EL (cell line): ENCODE measurements at places on chromosomes 12 and 14.
A peak's percentile ranks its signal among the peaks of the same experiment; 100 is the strongest.

DNA sequence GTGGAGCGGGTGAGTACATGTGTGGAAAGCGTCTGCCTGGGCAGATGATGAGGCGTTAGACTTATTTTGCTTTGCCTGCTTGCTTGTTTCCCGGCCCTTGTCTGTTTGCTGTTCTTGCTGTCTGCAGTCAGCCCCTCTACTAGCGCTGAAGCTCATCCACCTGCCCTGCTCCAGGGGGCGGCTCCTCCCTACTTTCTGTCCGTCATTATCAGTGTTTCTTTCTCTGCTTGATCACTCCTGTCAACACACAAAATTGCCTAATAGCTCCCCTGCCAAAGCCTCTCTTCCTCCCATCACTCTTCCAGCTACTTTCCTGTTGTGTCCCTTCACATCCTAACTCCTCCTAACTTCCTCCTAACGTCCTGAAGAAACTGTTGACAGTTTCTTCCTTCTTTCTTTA lies 34.9 kb upstream of the GALNT8 start:
- DNase-seq, result no peak

GRCh38 chr12:122394626-122395194 lies 27.8 kb downstream of the CLIP1 start:
- peak; percentile 21 for DNase-seq

DNA sequence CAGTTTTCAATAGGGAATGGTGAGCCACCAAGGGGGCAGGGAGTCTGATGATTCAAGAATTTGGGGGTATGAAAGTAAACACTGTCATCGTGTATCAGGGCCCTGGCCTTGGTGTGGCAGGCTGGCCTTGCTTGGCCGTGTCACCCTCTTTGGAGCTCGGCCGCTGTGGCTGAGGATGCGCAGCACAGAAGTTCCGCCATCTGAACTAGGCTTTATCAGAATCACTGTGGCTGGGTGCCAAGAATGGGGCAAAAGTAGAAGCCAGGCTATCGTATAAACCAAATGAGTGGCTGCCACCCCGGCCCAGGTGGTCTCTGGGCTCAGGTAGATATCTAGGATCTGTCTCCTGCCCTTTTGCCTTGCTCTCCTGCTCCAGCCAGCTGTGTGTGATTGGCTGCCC lies 137.4 kb downstream of the PAPOLA start:
- DNase-seq, result no peak

DNA sequence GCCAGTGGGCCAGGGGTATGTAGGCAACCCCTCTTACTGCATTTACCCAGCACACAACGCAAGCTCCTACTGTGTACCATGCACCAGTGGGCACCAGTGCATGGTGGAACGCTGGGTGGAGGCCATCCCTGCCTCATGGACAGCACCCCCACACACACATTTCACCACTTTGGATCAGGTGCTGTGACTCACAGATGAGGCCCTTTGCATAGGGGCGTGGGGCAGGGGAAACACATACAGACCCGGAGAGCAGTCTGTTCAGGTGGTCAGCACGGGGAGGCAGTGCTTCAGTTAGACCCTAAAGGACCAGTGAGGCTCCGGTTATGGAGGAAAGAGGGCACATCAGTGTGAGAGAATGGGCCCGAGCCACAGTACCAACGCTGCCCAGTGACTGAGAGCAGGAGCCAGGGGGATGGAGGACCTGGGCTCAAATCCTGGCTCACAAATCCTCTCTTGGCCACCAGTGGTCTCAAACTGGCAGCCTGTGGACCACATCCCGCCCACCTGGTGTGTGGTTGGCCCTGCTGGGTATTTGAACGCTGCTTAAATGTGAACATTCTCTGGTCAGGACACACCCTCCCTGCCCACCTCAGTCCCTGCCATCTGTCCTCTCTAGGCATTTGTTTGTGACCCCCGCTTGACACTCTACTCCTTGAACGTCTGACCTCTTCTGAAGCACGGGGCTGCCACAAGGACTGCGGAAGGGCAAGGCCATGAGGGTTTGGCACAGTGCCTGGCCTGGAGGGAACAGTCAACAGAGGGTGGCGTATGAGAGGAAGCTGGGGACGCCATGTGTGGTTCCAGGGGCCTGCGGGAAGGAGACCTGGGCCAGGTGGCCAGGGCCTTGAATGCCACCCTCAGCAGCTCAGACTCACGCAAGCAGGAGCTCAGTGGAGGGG lies 46.7 kb downstream of the FAM222A start:
- DNase-seq, result no peak

GRCh38 chr14:37583358-37584210 lies 11.5 kb downstream of the FOXA1 start:
- no peak for DNase-seq

- no peak for DNase-seq
Measured at GRCh38 chr12:14975457-14975856, 2.6 kb downstream of the PDE6H start.

- DNase-seq, result no peak
Measured at GRCh38 chr12:56350662-56351061, 9.2 kb downstream of the STAT2 start.

DNA sequence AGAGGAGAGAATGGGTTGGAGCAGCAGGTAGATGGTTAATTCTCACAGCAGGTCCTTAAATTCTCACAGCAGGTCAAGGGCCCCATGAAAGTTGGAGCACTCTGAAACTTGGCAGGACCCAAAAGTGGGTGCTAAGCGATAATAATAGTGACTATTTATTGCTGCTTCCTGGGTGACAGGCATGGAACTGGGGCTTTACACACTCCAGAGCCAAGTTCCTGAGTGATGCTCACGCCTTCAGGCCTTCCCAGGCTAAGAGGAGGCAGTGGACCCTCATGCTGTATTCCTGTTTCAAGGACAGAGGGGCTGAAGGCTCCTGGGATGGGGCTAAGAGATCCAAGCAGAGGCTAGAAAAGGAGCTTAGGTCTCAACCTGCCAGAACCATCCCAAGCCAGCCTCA lies 180.9 kb upstream of the VASH1 start:
- no peak for DNase-seq

GRCh38 chr12:59040043-59040442 lies 119.7 kb upstream of the LRIG3 start:
- DNase-seq, result no peak

- no peak for DNase-seq
Measured at GRCh38 chr12:103751600-103751999, 89.4 kb downstream of the NT5DC3 start.

GRCh38 chr14:89215531-89215930 lies 201.5 kb downstream of the FOXN3 start:
- no peak for DNase-seq

- no peak for DNase-seq
Measured at GRCh38 chr12:644818-645552, 18.3 kb downstream of the NINJ2 start.

GRCh38 chr12:112408621-112409020 lies 784 bp downstream of the RPL6 start:
- no peak for DNase-seq

GRCh38 chr14:99148861-99149610 lies 123.0 kb downstream of the BCL11B start:
- DNase-seq, result no peak

DNA sequence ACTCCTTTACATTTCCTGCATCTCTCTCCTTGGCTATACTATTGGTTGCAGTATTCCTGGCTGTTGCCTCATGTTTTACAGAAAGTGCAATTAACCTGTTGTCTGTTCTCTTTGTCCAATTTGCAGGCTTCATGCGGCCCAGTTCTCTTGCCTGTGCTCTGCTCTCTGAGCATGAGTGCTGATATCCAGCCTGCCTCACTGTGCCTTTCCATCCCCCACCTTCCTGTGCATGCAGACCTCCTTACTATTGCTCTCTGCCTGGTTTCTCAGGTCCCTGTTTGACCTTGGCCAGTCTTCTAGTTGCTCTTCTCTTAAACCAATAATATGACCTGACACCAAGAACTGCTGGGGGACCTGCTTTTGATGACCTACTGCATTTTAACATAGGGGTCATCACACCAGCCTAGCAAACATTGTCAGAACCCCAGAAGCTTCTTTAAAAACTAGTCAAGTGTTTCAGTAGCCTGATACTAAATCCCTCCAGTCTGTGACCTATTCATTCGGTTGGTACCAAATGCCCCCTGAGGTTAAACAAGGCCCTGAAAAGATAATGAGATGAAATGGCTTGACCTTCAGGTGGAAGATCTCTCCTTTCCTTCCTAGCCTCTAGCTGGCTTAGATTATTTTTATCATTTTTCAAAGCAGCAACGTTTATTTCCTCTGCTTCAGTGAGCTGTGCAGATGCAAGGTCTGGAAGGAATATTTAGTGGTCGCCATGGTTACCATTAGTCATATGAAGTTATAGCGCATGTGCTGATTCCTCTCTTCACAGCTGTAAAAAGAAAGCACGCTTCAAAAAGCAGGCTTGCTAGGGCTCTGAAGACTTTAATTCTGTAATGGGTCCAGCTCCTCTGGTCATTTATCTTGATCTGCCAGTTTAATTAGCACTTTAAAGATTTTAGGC lies 216.5 kb downstream of the PHLDA1 start:
- DNase-seq, result peak; percentile 82

- DNase-seq, result no peak
Measured at GRCh38 chr12:71665090-71665463, 976 bp downstream of the THAP2 start.

GRCh38 chr12:115752913-115753726 lies 524.4 kb downstream of the MED13L start:
- DNase-seq, result peak; percentile 89

GRCh38 chr12:5682581-5682980 lies 250.7 kb downstream of the NTF3 start:
- DNase-seq, result no peak

DNA sequence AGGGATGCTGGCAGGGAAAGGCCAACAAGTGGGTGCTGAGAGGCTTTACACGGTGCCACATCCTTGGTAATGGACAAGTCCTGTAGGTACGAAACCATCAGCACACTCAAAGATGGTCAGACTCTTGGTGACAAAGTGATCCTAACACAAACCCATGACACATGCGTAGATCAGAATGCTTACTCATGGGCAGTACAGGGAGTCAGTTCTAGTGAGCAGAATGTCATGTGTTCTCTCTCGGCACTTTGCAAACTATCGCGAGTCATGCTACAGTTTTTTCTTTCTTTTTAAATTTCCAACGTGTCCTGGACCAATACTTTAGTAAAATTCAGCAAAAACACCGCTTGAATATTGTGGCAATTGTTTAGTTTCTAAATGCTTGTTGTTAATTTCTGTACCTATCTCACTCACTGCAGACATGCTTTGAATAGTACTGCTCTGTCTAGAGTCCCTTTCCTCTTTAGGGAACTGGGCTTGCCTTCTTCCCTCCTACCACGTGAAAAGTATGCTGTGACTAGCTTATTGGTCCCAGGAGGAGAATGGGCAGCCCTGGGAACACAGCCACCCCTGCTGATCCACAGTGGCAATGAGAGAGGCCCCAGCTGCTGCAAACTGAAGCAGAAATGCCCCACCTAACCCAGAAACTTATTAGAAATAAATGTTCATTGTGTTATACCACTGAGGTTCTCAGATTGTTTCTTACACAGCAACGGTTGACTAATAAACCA lies 62.4 kb downstream of the UBR7 start:
- DNase-seq, result peak; percentile 61

DNA sequence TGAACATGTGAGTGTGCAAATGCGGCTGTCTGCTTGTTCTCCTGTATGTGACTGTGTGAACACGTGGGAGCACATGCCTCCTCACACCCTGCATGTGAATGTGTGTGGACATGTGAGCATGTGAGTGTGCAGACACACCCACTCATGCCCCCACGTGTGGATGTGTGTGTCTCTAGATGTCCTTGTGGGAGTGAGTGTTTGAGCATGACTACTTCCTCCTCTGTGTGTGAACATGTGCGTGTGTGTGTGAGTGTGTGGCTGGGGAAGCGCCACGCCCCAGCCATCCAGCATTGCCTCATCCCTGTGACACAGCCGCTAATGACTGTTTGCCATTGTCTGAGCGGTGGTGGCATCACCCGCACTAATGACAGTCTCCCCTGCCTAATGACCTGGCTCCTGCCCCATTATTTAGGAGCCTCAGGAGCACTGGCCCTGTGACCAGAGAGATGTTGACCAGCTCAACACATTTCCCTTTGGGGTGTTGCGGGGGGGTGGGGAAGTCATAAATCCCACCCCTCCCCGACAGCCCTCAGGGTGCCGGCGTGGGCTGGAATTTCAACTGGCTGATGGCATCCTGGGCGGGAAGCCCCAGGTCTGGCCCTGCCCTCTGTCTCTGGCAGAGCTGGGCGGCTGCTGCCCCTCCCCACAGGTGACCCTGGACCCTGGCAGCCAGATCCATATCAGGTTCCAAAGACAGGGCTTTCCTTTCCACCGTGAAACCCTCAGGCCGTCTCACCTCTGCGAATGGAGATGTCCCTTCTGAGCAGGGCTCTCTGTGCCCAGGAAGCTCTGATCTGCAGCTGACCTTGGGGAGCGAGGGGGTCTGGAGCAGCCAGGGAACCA lies 11.5 kb upstream of the KRT80 start:
- DNase-seq, result peak; percentile 77

- DNase-seq, result peak; percentile 6
Measured at GRCh38 chr12:30902001-30902400, 24.5 kb upstream of the TSPAN11 start.

DNA sequence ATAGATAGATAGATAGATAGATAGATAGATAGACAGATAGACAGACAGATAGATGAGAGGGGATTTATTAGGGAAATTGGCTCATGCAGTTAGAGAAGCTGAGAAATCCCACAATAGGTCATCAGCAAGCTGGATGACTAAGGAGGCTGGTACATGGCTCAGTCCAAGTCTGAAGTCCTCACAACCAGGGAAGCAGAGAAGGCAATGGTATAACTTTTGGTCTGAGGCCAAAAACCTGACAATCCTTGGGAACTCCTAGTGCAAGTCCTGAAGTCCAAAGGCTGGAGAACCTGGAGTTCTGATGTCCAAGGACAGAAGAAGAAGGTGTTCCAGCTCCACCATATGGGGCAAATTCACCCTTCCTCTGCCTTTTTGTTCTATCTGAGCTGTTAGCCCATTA lies 517.6 kb upstream of the ATP2B1 start:
- no peak for DNase-seq

DNA sequence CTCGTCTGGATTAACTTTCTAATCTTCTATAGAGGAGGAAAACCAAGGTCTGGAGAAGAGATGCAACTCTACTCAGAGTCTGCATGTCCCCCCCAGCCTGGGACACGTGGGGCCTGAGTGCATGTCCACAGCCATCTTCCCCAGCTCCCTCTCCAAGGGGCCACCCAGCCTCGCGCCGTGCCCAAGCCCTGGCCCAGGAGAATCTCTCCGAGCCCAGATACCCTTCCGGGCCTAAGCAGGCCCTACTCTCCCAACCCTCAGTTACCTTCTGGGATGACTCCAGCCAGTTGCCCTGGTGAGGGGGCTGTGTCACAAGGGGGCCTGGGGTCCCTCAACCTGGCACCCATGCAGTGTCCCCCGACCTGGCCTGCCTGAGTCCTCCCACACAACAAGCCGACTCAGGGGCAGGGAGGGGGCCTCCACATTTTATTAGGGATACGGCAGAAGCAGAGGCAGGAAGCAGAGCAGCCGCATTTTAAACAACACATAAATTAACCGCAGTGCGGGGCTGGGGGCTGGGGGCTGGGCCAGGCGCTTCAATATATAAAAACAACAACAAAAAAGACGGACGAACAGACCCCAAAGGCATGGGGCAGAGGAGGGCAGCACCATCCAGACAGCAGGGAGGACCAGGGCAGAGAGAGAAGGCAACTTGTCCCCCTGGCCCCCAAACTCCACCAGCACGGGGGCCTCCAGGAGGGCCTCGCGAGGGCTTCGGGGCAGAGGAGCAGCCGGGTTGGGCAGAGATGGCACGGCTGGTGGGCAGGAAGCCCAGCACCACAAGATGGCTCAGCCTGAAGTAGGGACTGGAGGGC lies 37.3 kb downstream of the NCKAP5L start:
- DNase-seq, result no peak
